ENCODE measurements at places on chromosomes 6 and 20.

DNA sequence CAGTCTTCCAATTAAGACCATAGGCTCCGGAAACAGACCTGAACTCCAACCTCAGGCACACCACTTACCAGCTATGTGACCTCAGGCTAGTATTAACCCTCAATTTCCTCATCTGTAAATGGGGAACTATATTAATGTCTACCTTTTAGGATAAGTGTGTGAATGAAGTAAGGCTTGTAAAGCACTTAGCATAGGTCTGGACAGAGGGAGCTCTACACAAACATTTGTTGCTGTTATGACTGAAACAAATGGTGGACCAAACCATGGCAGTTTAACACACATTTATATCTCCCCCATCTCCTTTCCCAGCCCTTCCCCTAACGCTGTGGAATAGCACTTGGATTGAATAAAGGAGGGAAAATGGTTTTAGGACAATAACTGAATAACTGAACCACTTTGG is 48.7 kb downstream of the TSHZ2 start:
- DNase-seq, result no peak

GRCh38 chr20:14877301-14878028 is 540.1 kb upstream of the FLRT3 start:
- no peak for DNase-seq

- no peak for DNase-seq
These were observed 3.9 kb upstream of the CCN6 start for GRCh38 chr6:112049996-112050395.

DNA sequence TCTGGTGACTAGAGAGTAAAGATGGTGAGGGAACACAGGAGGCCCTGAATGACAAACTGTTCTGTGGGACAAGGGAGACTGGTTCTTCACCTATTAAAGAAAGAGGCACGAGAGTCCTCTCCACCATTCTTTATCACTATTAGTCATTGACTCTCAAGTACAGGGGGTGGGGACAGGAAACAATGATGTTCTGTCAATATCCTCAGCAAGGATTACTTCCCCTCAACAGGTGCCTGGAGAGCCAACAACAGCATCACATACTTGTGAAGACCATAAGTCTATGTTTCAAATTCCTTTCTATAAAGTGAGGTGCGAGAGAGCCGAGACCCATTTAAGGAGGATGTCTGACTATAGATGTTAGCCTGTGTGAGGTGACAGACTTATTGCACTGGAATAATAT is 72.4 kb upstream of the TBC1D7 start:
- no peak for DNase-seq

DNA sequence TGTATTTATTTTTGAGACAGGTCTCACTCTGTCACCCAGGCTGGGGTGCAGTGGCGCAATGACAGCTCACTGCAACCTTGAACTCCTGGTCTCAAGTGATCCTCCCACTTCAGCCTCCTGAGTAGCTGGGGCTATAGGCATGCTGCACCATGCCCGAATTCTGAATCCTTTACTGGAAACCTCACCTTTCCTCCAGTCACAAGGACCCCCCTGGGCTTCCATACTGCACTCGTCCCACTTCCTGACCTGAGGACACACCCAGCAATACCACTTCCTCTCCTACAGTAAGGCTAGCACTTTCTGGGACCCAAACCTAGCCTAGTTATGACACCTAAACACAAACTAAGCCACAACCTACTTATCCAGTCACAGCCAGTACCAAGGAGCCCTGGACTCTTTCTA is 68.2 kb downstream of the FAM217A start:
- no peak for DNase-seq

- DNase-seq, result no peak
These were observed 12.4 kb upstream of the KIF25 start for GRCh38 chr6:167984876-167985604.

GRCh38 chr6:2378891-2379652 is 133.7 kb upstream of the GMDS start:
- DNase-seq, result no peak

DNA sequence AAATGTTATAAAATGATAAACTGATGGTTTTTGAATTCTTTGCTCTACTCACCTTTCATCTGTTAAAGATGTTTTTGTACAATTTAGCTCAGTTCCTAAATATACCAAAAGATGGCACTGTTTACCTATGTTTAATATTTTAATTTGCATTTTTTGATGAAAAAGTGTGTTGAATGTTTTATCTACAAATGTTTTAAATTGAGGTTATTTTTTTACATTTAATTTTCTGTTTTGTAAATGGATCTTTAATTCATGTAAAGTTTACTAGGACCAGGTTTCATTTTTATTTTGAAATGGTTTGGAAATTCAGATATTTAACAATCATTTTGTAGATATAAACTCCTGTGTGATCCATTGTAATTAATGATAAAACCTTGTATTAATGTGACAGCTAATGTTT is 30.0 kb downstream of the CDKAL1 start:
- no peak for DNase-seq

- DNase-seq, result no peak
These were observed 7.6 kb downstream of the TREM1 start for GRCh38 chr6:41278699-41279405.

DNA sequence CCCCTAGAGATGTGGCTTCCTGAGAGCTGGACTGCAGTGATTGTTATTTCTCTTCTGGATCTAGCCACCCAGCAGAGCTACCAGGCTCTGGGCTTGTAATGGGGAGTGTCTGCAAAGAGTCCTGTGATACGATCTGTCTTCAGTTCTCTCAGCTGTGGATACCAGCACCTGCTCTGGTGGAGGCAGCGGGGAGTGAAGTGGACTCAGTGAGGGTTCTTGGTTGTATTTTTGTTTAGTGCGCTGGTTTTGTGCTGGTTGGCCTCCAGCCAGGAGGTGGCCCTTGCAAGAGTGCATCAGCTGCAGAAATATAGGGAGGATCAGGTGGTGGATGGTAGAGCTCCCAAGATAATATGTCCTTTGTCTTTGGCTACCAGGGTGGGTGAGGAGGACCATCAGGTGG is 33.7 kb downstream of the PAX1 start:
- DNase-seq, result no peak

DNA sequence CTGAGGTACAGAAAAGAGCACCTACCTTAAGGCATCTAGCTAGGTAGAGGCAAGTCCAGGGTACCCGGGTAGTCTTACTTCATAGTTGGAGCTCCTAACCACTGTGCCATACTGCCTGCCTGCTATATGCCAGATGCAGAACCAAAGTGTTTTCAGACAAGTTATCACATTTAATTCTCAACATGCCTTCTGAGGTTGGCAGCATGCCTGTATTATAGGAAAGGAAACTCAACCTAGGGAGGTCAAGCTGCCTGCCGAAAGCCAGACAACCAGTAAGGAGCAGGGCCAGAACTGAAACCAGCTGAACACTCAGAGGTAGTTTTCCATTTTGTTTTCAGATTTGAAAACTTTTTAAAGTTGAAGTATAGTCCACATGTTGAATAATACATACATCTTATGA is 5.4 kb downstream of the CTNNBL1 start:
- DNase-seq, result no peak

DNA sequence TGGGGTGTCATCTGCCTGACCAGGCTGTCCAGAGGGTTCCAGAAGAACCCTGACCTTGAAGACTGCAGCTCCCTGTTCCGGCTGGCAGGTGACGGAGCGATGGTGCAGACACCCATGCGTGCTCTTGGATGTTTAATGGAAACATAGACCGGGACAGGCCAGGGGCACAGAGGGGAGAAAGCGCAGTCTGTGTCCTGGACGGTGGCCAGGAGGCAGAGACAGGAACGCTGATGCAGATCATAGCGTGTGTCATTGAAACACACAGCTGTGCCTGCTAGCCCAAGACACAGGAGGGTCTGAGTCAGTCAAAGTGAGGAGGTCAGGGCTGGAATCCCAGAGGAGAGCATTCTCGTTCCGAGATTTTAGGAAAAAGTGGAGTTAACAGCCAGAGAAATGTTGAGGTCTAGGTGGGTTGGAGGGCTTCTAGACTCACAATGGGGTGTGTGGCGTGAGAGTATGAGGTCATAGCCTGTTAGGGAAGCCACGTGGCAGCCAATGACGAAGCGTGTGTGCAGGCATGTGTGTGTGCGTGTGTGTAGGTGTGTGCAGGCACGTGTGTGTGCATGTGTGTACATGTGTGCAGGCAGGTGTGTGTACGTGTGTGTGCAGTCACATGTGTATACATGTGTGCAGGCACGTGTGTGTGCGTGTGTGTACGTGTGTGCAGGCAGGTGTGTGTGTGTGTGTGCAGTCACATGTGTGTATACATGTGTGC is 167.0 kb downstream of the ERMARD start:
- no peak for DNase-seq

- no peak for DNase-seq
These were observed 67.7 kb upstream of the GCM1 start for GRCh38 chr6:53216301-53216700.
